ENCODE measurements at places on chromosomes 5 and 9. TPM values are rescaled to one million over a fixed set of nuclear protein-coding genes. Genes with fewer than 3 reads are reported as not detected.

DNA sequence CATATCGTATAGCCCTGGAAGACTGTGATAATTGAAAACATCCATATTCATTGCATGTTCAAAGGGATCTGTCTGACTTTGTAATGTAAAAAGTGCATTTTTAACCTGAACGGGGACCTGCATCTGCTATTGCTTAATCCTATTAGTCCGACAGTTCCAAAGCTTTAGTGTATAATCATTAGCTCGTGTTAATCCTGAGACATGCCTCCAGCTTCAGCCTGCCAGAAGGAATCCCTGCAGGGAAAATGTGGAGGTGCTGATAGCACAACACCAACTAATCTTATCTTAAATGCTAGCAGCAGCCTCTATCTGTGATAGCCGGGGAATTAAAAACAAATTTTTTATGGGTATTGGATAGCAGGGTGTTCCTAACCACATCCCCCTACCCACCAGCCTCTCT is 495.2 kb downstream of the TLE4 start:
- DNase-seq = no peak
- no peak overlapping the region for H3K4me3 ChIP-seq
- no peaks in the 10 kb centered on the region for H3K4me1 ChIP-seq
- H3K36me3 ChIP-seq = no peaks in the 10 kb centered on the region

DNA sequence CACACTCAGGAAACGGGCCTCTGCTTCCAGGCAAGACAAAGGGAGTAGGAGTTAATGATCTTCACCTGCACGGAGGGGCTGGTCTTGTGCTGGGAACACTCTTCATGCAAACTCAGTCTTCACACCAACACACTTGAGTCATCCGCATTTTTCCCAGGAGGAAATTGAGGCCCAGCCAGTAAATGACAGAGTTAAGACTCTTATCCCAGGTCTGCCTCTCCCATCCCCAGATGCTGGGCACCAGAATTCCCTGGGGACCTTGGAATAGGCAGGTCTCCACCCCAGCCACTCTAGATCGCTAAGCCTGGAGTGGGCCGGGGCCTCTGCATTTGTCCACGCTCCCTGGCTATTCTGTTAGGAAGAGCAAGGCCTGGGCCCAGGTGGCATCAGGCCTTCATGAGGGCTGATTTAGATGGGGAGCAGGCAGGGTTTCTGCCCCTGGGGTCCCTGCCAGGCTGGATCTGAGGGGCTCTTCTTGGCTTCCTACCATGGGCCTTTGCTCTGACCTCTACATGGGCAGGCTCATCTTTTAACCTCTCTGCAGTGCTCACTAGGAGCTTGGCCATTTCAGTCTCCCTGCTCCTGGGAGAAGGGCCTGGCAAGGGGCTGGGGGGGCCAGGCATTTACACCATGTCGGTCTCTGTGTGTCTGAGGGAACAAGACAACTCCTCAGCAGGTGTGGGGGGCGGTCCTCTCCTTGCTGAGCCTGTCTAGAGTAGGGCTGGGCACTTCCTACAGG is 77.3 kb downstream of the AMBP start:
- peaks cover 56% of the 10 kb centered on the region for H3K36me3 ChIP-seq
- no peaks in the 10 kb centered on the region for H3K27me3 ChIP-seq
- H3K4me1 ChIP-seq = peaks cover 14% of the 10 kb centered on the region
- H3K27ac ChIP-seq = no peak overlapping the region

- H3K36me3 ChIP-seq = no peaks in the 10 kb centered on the region
- DNase-seq = no peak
- no peak overlapping the region for H3K27ac ChIP-seq
- no peak overlapping the region for H3K4me3 ChIP-seq
- peaks cover 30% of the 10 kb centered on the region for H3K4me1 ChIP-seq
Measured at GRCh38 chr5:40547994-40548575, 131.6 kb upstream of the PTGER4 start.

PCDHGB5 gene
- 10.1 TPM for total RNA-seq

ABO gene
- 66.3 TPM for total RNA-seq

ELAVL2 gene
- total RNA-seq = not detected

DNA sequence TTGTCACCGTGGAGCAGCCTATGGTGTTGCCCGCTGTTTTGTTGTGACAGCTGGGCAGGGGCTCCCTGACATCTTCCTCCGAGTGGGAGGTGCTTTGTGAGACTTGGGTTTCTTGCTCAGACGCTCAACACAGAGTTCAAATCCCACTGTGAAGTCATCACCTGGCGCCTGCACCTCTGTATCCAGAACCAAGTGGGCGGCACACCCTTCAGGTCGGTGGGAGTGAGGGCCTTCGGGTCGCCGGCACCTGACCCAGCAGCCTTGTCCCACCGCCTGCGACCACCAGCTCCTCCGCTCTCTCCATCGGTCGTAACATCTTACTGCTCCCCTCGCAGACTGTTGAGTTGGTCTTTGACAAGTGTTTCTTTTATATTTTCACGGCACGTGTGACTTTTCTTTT is 37.6 kb upstream of the EXOC3 start:
- DNase-seq = no peak
- no peaks in the 10 kb centered on the region for H3K27me3 ChIP-seq
- H3K4me1 ChIP-seq = no peaks in the 10 kb centered on the region
- no peaks in the 10 kb centered on the region for H3K36me3 ChIP-seq

DNA sequence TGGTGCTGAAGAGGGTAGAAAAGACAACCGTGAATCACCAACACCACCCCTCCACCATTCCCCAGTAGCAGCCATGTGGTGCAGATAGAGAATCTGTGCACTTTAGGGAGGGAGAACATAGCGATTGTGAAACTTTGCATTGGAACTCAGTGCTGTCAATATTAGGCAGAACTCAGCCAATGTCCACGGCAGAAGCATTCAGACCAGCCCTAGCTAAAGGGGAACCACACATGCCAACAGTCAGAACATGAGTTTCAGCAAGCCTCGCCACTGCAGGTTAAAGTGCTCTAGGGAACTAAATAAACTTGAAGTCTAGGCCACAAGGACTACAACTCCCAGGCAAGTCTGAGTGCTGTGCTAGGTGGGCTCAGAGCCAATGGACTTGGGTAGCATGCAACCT is 38.5 kb upstream of the DEPDC1B start:
- H3K4me1 ChIP-seq = no peaks in the 10 kb centered on the region
- H3K27ac ChIP-seq = no peak overlapping the region
- no peaks in the 10 kb centered on the region for H3K36me3 ChIP-seq
- H3K27me3 ChIP-seq = no peaks in the 10 kb centered on the region

DNA sequence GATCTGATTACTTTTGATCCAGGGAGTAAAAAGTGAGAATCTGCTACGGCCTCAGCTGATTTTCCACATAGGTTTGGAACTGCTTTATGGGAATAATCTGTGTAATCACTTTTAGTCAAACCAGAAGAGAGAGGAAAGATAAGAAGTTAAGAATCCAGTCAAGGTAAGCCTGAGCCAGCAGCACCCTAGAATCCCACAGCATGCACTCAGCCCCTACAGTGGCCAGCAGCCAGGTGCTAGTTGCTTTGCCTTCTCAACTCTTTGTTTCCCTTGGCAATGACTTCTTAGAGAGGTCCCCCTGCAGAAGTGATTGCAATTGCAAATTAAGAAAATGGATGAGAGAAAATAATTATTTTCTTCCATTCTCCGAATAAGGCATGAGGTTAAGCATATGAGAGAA is 59.7 kb upstream of the TMED7 start:
- no peaks in the 10 kb centered on the region for H3K36me3 ChIP-seq
- H3K27me3 ChIP-seq = no peaks in the 10 kb centered on the region
- H3K4me1 ChIP-seq = peaks cover 17% of the 10 kb centered on the region
- H3K27ac ChIP-seq = no peak overlapping the region

GRCh38 chr9:123952641-123953495 is 22.9 kb upstream of the DENND1A start:
- H3K4me3 ChIP-seq = no peak overlapping the region
- H3K4me1 ChIP-seq = no peaks in the 10 kb centered on the region
- no peak for DNase-seq
- peaks cover 41% of the 10 kb centered on the region for H3K27me3 ChIP-seq
- H3K27ac ChIP-seq = no peak overlapping the region
- no peaks in the 10 kb centered on the region for H3K36me3 ChIP-seq

PTGER4 gene
- total RNA-seq = 18.4 TPM

DNA sequence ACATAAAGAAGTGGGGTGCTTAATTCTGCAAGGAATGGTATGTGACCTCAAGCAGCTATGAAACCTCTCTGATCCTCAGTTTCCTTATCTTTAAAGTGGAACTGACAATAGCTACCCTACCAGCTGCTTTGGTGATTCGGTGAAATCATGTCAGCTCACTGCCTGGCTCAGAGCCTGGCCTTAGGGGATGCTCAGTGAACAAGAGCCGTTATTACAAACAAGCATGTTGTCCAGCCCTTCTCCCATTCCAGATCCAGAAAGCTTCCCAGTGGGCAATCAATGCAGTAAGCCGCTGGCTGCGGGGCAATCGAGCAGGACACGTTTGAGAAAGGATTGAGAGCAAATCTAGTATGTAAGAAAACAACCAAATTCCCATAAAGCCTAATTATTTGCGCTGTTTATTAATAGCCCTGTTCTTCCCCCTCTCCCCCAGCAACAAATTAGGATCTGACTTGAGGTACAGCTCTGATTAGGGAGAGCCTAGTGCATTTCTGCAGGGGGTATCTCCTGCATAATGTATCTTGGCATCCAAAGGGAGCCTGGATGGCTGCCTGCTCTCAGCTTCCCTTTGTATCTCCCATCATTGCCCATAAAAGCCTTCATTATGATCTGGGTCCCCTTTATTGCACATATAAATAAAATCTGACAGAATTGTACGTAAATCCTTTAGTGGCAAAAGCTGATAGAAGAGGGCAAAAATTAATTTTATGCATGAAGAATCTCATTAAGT is 371.4 kb downstream of the TMEM232 start:
- no peak for DNase-seq
- no peaks in the 10 kb centered on the region for H3K36me3 ChIP-seq
- no peak overlapping the region for H3K27ac ChIP-seq
- H3K4me1 ChIP-seq = no peaks in the 10 kb centered on the region

ARL14EPL gene
- total RNA-seq = not detected

- no peak overlapping the region for H3K4me3 ChIP-seq
- DNase-seq = no peak
- no peak overlapping the region for H3K27ac ChIP-seq
- H3K4me1 ChIP-seq = no peaks in the 10 kb centered on the region
- no peaks in the 10 kb centered on the region for H3K27me3 ChIP-seq
Measured at GRCh38 chr5:106658150-106658549, 1012.6 kb downstream of the EFNA5 start.

OR1Q1 gene
- total RNA-seq = not detected

GRCh38 chr9:90309809-90310520 is 332.7 kb downstream of the DIRAS2 start:
- no peak overlapping the region for H3K4me3 ChIP-seq
- no peaks in the 10 kb centered on the region for H3K36me3 ChIP-seq
- no peak overlapping the region for H3K27ac ChIP-seq

DNA sequence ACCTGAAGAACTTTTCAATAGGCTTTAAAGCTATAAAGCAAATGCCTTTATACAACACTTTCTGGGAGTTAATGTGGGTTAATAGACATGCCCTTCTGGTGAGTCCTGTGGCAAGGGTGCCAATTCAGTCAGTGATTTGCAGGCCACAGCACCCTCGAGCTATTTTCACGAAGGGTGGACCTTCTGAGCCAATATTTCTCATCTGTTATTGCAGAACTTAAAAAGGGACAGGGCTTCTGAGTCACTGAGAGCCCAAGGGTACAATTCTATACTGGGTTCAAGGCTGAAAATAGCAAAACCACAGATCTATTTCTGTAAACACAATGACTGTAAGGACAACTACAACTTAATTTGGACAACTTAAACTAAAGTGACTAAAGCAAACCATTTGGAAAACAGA is 92.8 kb downstream of the GABRG2 start:
- no peaks in the 10 kb centered on the region for H3K36me3 ChIP-seq
- H3K4me3 ChIP-seq = no peak overlapping the region
- H3K27me3 ChIP-seq = no peaks in the 10 kb centered on the region
- DNase-seq = no peak

NKD2 gene
- total RNA-seq = 1.8 TPM

LCN2 gene
- total RNA-seq = not detected

DNA sequence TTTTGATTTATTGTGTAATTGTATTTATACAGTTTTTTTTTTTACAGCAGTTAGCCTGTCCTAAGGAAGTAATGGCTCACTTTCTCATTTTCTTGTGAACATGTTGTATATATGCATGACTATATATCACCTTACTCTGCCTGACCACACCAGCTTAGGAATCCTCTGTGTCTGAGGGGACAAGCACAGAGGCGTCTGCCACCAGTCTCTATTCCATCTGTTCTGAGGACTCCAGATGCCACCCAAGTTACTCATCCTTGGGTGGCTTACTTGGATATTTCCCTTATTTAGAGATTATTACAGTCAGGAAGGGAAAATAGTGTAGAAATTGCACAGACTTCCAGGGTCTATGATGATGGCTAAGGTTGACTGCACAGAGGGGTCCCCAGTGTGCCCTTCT is 256.3 kb upstream of the C9orf72 start:
- H3K4me1 ChIP-seq = no peaks in the 10 kb centered on the region
- no peaks in the 10 kb centered on the region for H3K27me3 ChIP-seq
- H3K27ac ChIP-seq = no peak overlapping the region
- H3K4me3 ChIP-seq = no peak overlapping the region
- no peaks in the 10 kb centered on the region for H3K36me3 ChIP-seq

GRCh38 chr5:160660132-160660531 is 191.9 kb downstream of the ATP10B start:
- no peaks in the 10 kb centered on the region for H3K27me3 ChIP-seq
- H3K4me1 ChIP-seq = no peaks in the 10 kb centered on the region
- H3K4me3 ChIP-seq = no peak overlapping the region
- no peaks in the 10 kb centered on the region for H3K36me3 ChIP-seq
- DNase-seq = no peak

GRCh38 chr5:143653766-143654282 is 158.1 kb upstream of the HMHB1 start:
- no peak overlapping the region for H3K27ac ChIP-seq
- no peaks in the 10 kb centered on the region for H3K36me3 ChIP-seq
- DNase-seq = no peak
- no peaks in the 10 kb centered on the region for H3K27me3 ChIP-seq

C8G gene
- total RNA-seq = not detected

DNA sequence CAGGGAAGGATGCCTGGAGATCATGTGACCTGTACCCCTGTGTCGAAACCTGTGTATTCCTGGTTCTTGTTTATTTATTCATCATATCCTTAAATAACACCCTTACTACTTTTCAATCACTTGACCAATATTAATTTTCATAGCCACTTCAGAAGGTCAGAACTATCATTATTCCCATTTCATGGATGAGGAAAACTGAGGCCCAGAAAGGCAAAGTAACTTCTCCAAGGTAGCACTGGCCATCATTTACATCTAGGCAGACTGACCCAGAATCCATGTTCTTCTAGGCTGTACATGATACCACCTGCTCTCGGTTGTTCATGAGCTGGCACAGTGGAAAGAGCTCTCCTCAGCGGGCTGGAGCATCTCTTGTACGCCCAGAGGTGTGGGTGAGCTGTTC is 49.4 kb downstream of the KCNIP1 start:
- no peak for DNase-seq
- H3K27ac ChIP-seq = no peak overlapping the region
- no peaks in the 10 kb centered on the region for H3K36me3 ChIP-seq
- peaks cover 20% of the 10 kb centered on the region for H3K27me3 ChIP-seq
- peaks cover 15% of the 10 kb centered on the region for H3K4me1 ChIP-seq
